ENCODE measurements at places on chromosomes 2 and 18. TPM values are rescaled to one million over a fixed set of nuclear protein-coding genes. Genes with fewer than 3 reads are reported as not detected.

FKBP7 gene
- 0.55 TPM for total RNA-seq

IL1F10 gene
- total RNA-seq, result not detected

PPM1G gene
- 31.2 TPM for total RNA-seq

GCFC2 gene
- 15.7 TPM for total RNA-seq

FMNL2 gene
- 0.31 TPM for total RNA-seq

MYOM1 gene
- total RNA-seq, result 0.74 TPM

FAHD2A gene
- 26.5 TPM for total RNA-seq

DNAJC5G gene
- not detected for total RNA-seq

TWSG1 gene
- 2.8 TPM for total RNA-seq

PTPRN gene
- not detected for total RNA-seq

TUBA3E gene
- total RNA-seq, result not detected

Measured in CD4-positive, alpha-beta T cell (primary cell).